Naive thymus-derived CD8-positive, alpha-beta T cell (primary cell): ENCODE measurements at places on chromosomes 6 and 20.

DNA sequence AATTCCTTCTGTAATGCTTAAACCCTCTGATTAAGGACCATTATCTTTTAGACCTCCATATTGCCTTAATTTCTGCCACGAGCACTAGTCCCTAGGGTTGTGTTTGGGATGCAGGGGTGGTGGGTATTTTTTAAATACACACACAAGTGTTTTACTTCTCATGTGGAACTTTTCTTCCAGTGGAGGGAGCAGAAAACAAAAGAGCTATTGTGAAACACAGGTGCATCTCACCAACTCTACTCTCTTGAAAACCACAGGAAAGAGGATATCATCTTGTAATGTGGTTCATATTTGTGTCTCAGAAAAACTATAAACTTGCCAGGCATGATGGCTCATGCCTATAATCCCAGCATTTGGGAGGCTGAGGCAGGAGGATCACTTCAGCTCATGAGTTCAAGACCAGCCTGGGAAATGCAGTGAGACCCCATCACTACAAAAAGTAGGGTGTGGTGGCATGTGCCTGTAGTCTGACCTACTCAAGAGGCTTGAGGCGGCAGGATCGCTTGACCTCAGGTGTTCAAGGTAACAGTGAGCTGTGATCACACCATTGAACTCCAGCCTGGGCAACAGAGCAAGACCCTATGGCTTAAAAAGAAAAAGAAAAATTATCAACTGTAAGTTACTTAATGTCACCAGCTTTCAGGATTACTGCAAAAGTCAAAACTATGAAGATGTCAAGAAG, 37.3 kb downstream of the MRS2 start:
- no peak for DNase-seq

- no peak for DNase-seq
Measured at GRCh38 chr20:42507874-42508273, 681.8 kb downstream of the PTPRT start.

DNA sequence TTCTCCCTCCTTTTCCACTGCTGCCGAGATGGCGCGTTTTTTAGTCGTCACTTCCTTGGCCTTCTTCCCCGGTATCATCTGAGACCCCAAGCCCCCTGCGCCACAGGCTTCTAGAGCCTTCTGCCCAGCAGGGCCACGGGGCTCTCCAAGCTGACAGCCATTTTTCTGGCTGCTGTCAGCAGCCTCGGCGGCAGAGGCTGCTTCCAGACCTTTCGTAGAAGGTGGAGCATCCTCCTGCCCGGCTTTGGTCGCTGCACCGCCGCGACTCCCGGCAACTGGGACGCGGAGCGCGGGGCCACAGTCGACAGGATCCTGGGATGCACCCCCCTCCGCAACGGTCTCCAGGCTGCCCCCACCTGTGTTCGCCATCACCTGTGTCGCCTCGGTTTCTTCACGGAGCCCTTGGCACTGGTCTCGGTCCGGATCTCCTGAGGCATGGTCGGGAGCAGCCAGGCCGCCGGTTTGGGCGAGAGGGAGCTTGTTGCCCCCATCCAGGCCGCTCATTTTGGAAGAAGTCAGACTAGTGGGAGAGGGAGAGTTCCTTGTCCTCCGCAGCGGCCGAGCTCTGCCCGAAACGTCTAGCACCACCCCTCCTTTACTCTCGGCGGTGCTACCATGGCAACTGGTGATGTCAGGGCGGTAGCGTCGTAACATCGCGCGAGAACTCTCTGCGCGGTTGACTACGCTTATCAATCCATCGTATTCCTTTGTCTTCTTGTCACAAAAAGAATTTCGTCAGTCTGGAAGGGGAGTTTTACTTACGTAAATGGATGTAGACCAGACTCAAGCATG, at the start of gene TSPYL4:
Gene TSPYL4 (minus strand): TSS at position 571 of the 792 bp plus-strand sequence. CDS start 67 bp downstream, at position 504.
- peak; percentile 91 for DNase-seq

DNA sequence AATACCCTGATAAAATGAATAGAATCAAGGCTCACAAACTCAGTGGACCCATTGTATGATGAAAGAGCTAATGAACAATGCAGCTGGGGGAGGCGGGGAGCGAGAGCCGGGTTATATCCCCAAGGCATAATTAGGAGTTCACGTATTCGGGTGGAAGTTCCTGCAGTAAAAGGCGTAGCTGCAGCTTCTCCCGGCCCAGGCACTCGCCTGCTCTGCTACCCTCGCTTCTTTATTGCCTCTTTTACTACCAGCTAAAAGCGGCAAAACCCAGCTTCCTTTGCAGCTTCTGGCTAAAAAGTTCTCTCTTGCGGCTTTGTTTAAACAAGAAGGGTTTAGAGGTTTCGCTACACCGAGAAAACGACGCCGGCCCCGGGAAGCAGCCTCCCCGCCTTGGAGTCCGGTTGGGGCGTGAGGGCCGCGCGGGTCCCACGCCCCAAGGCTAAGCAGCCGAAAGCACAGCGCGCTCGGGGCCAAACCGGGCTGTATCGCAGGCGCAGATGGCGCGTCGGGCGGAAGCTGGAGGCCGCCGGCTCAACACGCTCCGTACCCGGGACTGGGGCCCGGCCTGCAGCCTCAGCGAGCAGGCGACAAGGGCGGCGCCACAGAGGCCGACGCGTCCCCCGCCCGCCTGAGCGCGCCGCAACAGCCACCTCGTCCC, 1.6 kb downstream of the ZBTB2 start:
- no peak for DNase-seq

- DNase-seq: no peak
Measured at GRCh38 chr20:48115502-48115901, 330.2 kb upstream of the SULF2 start.
